ENCODE measurements at places on chromosomes 6 and 20.

DNA sequence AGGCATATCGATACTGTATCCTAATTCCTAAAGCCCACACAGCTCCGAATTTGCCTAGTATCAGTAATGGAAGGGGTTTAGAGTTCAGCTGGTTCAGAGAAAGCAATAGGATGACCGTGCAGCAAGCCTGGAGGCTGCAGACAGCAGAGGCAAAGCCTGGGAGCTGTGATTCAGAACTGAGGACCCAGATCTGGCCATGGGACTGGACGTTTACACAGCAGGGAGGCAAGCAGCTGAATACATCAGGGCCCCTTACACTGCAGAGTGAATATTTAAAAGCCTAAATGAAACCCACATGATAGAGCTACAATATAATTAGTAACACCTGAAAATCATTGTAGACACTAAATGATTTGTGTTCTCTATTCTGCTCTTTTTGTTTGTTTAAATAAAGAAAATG, 38.0 kb downstream of the ELOVL2 start:
- DNase-seq, result no peak

DNA sequence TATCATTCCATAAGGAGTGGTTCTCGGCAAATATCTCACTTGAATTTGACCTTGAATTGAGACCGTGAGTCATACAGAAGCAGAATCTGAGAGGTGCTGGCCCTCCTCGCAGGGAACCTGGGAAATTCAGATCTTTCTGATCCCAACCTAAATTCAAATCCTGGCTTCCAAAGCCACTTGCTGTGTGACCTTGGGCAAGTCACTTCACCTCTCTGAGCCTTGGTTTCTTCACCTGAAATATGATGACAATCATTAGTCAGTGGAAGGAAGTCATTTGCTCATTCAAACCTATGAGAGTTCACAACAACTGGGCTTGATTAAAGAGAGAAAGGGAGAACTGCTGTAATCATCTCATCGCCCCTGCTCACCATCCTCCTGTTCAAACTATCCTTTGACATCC, 7.2 kb downstream of the BPIFA3 start:
- DNase-seq, result no peak

GRCh38 chr6:133244519-133244918, 3.4 kb downstream of the EYA4 start:
- no peak for DNase-seq

GRCh38 chr6:4125933-4126864, 9.2 kb downstream of the ECI2 start:
- DNase-seq, result no peak

DNA sequence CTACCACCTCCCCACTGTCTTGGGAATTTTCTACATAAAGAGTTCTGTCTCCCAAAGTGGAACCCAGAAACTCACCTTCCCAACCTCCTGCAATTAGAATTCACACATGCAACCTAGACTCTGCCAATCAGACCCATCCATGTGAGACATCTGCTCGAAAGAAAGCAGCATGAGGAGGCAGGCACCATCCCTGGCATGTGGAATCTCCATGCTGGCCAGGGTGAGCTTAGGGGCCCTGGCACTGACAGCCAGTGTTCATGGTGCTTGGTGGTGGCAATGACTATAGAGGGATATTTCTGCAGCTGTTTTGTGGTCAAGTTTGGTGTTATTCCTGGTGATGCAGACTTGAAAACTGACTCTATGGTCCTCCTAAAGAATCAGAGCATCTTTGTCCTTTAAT, 17.4 kb upstream of the FOXF2 start:
- DNase-seq, result no peak

- DNase-seq, result no peak
Measured at GRCh38 chr20:19859444-19859843, 101.4 kb downstream of the RIN2 start.

- no peak for DNase-seq
Measured at GRCh38 chr6:4256969-4257368, 121.6 kb upstream of the ECI2 start.

- peak; percentile 72 for DNase-seq
Measured at GRCh38 chr20:38343311-38344106, 2.8 kb upstream of the LBP start.

GRCh38 chr6:11126876-11127275, 15.4 kb upstream of the ERVFRD-1 start:
- no peak for DNase-seq

Measured in right kidney (tissue), 9 donors.